Regular cardiac myocyte (primary cell): ENCODE measurements at places on chromosomes 6 and 20. TPM values are rescaled to one million over a fixed set of nuclear protein-coding genes. Genes with fewer than 3 reads are reported as not detected.

SLC32A1 gene
- under 0.01 TPM in 1 of 2 replicates, not detected in the other for total RNA-seq

SFTA2 gene
- total RNA-seq, result not detected in 2 replicates

HINT3 gene
- total RNA-seq, result 18.0 and 36.9 TPM in 2 replicates

SPINT3 gene
- total RNA-seq, result not detected in 2 replicates

COL9A1 gene
- total RNA-seq, result not detected in 2 replicates

PDE7B gene
- 60.0 and 71.6 TPM in 2 replicates for total RNA-seq

EYA4 gene
- total RNA-seq, result 0.19 and 2.0 TPM in 2 replicates

FOXC1 gene
- 2.3 and 2.8 TPM in 2 replicates for total RNA-seq

FAM184A gene
- total RNA-seq, result 0.19 and 0.85 TPM in 2 replicates
